ENCODE measurements at places on chromosomes 6 and 20.

GRCh38 chr20:13610184-13610583 is 28.5 kb downstream of the TASP1 start:
- DNase-seq = no peak

- no peak for DNase-seq
These were observed 109.0 kb downstream of the TFAP2A start for GRCh38 chr6:10305790-10306415.

- no peak for DNase-seq
These were observed 79.8 kb downstream of the GINS1 start for GRCh38 chr20:25487306-25487705.

- no peak for DNase-seq
These were observed 8.5 kb downstream of the IGF2R start for GRCh38 chr6:159977255-159977903.

- no peak for DNase-seq
These were observed 19.4 kb upstream of the BAK1 start for GRCh38 chr6:33599413-33599938.

GRCh38 chr6:26057899-26058298 is 29.3 kb upstream of the HFE start:
- no peak for DNase-seq

GRCh38 chr20:62685781-62686555 is 22.7 kb upstream of the NTSR1 start:
- DNase-seq = no peak

DNA sequence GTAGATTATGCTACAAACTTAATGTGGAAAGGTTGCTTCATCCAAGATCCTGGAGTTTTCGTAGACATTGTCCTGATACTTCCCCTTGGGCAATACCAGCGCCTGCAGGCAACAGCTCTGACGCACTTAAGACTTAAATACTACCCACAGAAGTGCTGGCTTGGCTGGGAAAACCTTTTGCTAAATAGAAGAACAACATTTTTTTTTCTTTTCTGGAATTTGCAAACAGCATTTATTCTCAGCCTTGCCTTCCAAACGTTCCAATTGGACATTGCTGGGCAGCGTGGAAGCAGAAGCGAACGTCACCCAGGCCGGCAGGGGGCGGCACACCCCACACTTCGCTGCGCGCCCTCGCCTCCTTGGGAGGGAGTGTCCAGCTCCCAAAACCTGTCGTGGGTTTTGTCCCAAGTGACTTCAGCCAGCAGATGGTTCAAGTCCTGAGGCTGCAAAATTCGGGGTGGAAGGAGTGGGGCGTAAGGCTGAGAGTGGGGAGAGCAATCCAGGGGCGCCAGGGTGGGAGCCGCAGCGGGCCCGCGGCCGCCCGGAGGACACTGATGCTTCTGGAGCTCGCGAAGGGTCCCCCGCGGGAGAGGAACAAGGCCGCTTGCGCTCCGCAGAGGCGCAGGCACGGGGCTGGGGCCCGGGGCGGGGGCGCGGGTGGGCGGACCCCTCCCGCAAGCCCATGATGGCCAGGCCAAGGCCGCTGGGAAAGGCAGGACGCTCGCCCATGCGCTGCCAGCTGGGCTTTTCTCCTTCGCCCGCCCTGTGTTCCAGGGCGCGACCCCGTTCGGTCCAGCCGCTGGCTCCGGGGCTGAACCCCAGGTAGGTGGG is 60.8 kb upstream of the MAP3K4 start:
- DNase-seq = peak; percentile 15

DNA sequence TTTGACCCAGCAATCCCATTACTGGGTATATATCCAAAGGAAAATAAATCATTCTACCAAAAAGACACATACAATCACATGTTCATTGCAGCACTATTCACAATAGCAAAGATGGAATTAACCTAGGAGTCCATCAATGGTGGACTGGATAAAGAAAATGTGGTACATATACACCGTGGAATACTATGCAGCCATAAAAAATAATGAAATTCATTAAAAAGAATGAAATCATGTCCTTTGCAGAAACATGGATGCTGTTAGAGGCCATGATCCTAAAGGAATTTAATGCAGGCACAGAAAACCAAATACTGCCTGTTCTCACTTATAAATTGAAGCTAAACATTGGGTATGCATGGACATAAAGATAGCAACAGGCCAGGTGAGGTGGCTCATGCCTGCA is 61.9 kb upstream of the BMP6 start:
- no peak for DNase-seq

DNA sequence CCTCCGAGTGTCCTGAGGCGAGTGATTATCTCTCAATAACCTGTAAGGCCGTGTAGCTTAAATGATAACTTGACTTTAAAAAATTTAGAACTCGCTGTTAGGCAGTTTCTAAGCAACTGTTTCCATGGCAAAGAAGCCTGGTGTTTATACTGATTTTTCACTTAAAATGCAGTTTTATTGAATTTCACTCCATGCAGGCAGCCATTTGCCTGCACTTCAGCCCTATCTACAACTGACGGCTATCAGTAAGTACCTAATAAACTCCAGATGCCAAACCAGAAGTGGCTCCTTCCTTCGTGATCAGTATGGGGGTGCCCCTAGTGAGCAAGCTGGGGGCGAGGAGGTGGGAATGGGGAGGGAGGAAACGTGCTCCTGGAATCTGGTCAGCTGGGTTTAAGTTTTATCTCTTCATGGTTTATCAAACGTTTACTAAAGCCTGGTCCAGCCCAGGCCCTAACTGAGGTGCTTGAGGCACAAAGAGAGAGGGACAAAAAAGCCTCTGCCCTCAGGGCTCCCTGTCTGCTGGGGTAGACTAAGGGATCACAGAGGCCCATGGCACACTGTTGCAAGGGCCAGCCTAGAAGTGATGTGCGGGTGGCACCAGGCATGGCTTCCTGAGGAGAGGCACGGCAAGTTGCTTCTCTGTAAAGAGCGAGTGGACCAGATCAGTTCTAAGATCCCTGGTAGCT is 45.5 kb downstream of the TTI1 start:
- no peak for DNase-seq

- no peak for DNase-seq
These were observed 21.3 kb downstream of the RNF217 start for GRCh38 chr6:124983383-124984083.

DNA sequence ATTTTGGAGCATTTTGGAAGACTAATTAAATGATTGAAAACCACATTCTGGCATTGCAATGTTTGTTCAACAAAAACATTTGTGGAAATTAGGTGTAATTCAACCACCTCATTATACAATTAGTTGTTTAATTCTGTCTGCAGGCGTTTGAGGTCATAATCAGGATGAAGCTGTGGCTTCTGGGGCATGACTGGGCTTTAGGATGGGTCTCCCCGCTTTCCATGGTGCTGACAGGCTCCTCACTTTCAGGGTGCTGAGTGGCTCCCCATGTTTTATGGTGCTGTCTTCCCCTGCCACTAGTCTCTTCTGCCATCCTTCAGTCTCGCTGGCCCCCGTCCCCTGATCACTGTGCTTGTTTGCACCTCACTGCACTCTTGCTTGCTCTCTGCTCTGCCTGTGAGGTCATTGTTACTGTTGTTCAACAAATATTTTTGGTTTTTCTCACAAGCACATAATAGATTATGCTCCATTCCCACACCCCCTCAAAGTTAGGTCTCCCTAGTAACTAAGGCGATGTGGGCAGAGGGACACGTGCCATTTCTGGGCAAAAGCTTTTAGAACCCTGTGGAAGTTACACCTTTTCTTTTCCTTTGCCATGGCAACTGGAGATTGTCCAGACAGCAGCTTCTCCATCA is 25.4 kb upstream of the ZNF831 start:
- no peak for DNase-seq

GRCh38 chr6:157403686-157404051 is 22.7 kb downstream of the ZDHHC14 start:
- no peak for DNase-seq

DNA sequence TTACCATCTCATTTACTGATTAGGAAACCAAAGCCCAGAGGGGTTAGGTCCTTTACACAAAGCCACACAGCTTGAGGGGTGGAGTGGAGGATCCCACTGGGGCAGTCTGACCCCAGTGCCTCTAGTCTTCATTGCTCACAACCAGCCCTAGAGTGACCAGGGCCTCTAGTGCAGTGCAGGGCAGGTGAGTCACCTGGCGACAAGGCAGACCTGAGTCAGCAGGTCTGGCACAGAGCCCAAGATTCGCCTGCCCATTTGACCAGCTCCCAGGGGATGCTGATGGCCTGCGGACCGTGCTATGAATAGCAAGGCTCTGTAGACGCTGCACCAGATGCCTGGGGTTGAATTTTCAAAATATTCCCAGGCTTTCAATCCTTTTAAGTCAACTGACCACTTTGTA is 29.9 kb downstream of the CDH26 start:
- DNase-seq = no peak

DNA sequence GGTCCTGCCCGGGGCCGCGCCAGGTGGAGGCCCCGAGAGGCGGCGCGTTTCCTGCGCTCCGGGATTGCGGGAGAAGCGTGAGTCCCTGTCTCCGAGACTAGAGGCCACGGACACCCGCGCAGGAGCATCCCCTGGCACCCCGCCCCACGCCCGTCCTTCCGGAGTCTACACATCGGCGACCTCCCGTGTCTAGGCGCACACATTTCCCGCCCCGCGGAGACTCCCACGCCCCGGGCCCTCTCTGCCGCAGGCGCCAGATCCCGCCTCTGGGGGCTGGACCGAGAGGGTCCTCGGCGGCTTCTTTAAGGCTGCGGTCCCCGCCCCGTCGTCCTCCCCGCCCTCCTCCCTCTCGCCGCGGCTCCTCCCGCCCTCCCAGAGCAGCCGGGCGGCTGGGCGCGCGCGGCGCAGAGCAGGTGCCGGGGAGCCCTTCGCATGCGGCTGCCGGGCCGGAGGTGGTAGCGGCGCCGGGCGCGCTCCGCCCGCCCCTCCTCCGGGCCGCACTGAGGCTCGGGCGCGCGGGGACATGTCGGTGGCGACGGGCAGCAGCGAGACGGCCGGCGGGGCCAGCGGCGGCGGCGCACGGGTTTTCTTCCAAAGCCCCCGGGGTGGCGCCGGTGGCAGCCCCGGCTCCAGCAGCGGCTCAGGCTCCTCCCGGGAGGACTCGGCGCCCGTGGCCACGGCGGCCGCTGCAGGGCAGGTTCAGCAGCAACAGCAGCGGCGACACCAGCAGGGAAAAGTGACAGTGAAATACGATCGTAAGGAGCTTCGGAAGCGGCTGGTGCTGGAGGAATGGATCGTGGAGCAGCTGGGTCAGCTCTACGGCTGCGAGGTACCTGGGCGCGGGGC is at the start of gene PPP1R14C:
Gene PPP1R14C (plus strand): TSS at position 375 of the 846 bp plus-strand sequence. CDS start 149 bp downstream, at position 524.
- DNase-seq = no peak

- DNase-seq = no peak
These were observed 18.6 kb upstream of the EDN1 start for GRCh38 chr6:12271594-12271993.

GRCh38 chr6:37131104-37131959 is 38.6 kb upstream of the PIM1 start:
- no peak for DNase-seq

DNA sequence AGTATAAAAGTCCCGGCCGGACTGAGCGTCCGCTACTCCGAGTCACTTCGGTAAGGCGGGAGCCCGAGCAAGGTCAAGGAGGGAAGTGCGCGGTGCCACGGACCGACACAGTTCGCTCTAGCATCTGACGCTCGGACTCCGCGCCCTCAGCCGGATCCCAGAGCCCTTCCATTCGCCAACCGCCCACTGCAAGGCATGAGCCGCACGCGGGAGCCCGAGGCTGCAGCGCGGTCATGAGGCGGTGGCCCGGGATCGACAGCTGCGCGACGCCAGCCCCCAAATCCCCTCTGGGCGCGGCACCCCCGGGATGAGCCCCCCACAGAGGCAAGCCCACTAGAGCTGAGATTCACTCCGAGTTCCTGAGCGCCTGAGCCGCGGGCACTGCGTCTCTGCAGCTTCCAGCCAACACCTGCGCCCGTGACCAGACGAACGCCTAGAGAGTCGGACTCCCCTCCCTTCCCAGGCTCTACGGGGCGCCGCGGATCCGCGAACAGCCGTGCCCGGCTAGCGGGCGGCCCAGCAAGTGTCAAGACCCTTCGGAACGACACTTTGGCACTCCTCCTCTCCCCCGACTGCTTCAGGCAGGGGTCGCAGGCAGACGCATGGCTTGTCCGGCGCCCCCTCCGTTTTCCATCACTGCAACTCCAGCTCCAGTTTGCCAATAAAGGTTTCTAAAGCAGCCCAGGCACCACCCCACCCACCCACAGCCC is 725 bp upstream of the ISM1 start:
- DNase-seq = no peak

DNA sequence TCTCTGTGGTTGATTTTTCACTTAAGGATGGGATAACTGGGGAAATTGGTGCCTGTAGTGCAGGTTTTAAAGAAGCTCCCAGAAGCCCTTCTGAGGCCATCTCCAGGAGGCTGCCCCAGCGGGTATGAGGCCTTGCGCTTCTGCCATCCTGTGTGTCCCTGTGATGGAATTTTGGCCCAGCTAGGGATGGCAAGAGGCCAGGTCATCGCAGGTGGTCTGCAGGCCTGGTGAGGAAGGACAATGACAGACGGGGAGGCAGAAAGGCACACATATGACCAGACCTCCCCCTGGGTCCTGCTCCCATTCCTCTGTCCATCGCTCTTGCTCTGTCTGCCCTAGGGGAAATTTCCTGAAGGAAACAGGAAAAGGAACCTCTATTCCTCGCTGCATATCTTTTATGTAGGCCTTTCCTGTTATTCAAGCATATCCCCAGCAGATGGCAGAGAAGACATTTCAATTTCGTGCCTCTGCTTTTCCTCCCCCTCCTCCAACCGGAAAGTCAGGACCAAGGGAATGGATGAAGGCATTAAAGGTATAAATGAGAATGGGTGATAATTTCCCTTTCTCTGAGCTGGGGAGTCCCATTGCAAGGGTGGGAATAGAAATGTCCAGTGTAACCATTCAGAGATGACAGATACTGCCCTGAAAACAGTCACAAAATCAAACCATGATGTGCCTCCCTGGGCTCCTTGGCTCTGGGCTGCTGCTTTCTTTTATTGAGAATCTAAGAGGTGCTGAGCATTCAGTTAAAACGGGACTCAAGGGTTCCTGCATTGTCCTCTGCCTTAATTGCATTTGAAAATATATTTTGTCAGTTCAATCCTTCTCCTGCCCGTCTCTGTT is 17.6 kb upstream of the HLA-F start:
- no peak for DNase-seq

DNA sequence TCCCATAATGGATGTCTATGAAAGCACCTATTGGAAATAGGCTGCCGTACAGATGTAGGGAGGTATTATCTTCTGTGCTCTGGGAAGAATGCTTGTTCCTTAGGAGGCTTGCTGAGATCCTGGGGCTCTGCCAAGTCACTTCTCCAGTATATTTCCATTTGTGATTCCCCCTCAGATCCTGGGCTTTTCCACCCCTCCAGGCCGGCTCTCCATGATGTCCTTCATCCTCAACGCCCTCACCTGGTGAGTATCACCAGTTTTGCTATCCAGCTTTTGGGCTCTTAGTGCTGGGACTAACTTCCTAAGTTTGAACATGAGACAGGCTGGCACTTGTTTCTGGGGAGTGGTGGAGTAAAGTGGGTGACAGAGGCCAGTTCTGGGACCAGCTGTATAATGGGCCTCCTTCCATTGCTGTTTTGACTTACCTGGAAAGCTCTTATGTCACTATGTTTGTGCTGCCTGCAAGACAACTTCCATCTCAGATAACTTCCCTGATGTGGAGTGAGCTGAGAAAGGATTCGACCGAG is 2.6 kb downstream of the SYS1 start:
- DNase-seq = no peak

- DNase-seq = no peak
These were observed 38.6 kb downstream of the FOXP4 start for GRCh38 chr6:41584668-41585205.
